ENCODE measurements at places on chromosomes 2 and 18. TPM values are rescaled to one million over a fixed set of nuclear protein-coding genes. Genes with fewer than 3 reads are reported as not detected.

MROH2A gene
- not detected for total RNA-seq

TCF7L1 gene
- 3.9 TPM for total RNA-seq

L3MBTL4 gene
- total RNA-seq = 0.70 TPM

ACVR1C gene
- 0.46 TPM for total RNA-seq
